ENCODE measurements at places on chromosomes 13 and 19.

DNA sequence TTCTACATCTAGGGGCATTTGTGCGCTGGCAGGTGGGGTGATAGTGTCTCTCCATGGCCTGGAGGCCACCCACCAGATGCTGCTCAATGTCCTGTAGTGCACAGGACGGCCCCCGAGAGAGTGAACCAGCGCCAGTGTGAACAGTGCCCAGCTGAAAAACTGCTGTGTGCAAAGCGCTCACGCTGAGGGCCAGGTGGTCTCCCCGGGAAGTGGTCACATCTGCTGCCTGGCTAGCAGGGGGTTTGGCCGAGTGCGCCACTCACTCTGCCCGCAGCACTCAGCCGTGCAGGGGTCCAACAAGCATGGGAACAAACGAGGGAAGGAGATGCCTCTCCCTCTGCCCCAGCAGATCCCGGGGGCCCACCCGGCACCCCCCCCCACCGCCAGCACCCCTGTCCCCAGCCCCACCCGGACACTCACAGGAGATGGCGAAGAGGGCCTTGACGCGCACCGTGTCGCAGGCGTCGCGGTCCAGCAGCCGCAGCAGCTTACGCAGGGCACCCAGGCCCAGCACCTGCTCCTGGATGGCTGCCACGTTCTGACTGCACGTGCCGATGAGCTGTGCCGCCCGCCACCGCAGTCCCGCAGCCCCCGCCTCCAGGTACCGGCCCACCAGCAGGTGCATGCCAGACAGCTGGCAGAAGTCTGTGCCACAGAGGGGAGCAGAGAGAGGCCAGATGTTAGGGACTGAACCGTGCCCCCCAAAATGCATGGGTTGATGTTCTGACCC, 5.8 kb downstream of the HSPBP1 start:
- H3K4me1 ChIP-seq, result peaks cover 8% of the 10 kb centered on the region
- DNase-seq, result no peak
- H3K27me3 ChIP-seq, result no peaks in the 10 kb centered on the region
- H3K4me3 ChIP-seq, result no peak overlapping the region

GRCh38 chr19:50460161-50460765, 16.0 kb upstream of the EMC10 start:
- no peak overlapping the region for H3K27ac ChIP-seq
- peaks cover 36% of the 10 kb centered on the region for H3K4me1 ChIP-seq
- H3K27me3 ChIP-seq, result peaks cover 7% of the 10 kb centered on the region

GRCh38 chr13:59409634-59410200, 754.0 kb downstream of the DIAPH3 start:
- H3K27ac ChIP-seq, result no peak overlapping the region
- no peak overlapping the region for H3K4me3 ChIP-seq
- H3K36me3 ChIP-seq, result no peaks in the 10 kb centered on the region
- H3K4me1 ChIP-seq, result no peaks in the 10 kb centered on the region
- no peak for DNase-seq

DNA sequence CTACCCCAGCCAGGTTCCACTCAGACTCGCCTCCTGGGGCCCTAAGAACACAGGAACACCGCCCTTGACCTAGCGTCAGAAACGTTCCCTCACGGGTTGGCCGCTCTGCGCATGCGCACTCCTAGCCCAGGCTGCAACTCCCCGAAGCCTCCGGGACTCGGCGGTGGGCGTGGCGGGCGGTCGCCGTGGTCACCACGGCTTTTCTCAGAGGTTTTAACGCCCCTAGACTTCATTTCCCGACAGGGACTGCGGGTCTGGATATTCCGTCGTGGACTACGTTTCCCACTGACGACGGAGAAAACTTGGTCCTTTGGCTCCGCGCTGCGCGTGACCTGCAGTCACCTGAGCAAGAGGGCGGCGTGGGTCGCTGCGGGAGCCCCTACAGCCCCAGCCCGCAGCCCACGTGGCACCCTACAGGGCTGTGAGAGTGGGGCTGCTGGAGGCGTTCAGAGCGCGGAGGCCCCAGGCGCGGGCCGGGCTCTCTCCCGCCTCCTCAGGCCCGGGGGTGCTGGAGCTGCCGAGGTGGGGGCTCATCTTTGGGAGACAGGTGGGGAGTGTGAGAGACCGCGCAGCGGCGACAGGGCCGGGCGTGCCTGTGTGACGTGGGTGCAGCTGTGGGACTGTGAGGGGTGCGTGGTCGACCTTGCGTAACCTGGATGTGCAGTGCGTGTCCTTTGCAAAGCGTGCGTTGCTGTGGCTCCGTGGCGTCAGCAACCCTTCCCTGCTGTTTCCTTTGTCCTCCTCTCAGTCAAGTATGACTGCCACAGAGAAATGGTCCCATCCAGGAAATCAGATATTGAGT, 38.0 kb upstream of the ZNF573 start:
- no peaks in the 10 kb centered on the region for H3K4me1 ChIP-seq
- no peak overlapping the region for H3K27ac ChIP-seq
- DNase-seq, result no peak
- H3K36me3 ChIP-seq, result no peaks in the 10 kb centered on the region
- no peak overlapping the region for H3K4me3 ChIP-seq

DNA sequence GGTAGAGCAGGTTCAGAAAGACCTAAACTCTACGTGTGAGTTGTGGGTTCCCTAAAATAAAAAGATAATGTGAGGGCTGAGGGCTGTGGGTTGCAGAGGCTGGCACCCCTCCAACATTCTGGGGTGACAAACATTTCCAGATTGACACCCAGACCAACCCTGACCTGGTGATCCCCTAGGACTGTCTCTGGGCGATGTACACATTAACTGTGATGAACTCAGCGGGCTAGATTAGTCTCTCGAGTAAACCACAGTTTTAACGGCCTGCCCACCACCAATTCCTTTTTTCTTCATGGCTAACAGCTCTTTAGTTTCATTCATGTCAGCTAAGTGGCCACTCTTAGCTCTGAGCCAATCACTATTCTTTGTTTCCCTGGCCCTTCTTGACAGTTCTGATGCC, 24.8 kb downstream of the SIAH3 start:
- H3K27ac ChIP-seq, result no peak overlapping the region
- H3K4me1 ChIP-seq, result no peaks in the 10 kb centered on the region
- DNase-seq, result no peak
- no peaks in the 10 kb centered on the region for H3K36me3 ChIP-seq
- H3K27me3 ChIP-seq, result no peaks in the 10 kb centered on the region

DNA sequence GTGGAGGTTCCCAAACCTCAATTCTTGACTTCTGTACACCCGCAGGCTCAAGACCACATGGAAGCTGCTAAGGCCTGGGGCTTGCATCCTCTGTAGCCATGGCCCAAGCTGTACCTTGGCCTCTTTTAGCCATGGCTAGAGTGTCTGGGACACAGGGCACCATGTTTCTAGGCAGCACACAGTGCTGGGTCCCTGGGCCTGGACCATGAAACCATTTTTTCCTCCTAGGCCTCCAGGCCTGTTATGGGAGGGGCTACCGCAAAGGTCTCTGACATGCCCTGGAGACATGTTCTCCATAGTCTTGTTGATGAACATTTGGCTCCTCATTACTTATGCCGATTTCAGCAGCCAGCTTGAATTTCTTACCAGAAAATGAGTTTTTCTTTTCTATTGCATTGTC, 701.4 kb downstream of the FGF9 start:
- DNase-seq, result no peak
- H3K27me3 ChIP-seq, result no peaks in the 10 kb centered on the region
- H3K4me3 ChIP-seq, result no peak overlapping the region
- H3K4me1 ChIP-seq, result no peaks in the 10 kb centered on the region

DNA sequence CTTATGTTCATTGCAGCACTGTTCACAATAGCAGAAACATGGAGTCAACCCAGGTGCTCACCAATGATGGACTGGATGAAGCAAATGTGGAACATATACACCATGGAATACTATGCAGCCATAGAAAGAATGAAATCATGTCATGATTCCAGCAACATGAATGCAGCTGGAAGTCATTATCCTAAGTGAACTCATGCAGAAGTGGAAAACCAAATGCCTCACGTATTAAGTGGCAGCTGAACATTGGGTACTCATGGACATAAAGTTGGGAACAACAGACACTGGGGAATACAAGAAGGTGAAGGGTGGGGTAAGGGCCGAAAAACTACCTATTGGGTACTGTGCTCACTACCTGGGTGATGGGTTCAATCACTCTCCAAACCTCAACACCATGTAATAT, 915.9 kb downstream of the UQCRFS1 start:
- H3K36me3 ChIP-seq, result no peaks in the 10 kb centered on the region
- no peaks in the 10 kb centered on the region for H3K27me3 ChIP-seq
- no peak for DNase-seq
- H3K27ac ChIP-seq, result no peak overlapping the region
- no peak overlapping the region for H3K4me3 ChIP-seq

DNA sequence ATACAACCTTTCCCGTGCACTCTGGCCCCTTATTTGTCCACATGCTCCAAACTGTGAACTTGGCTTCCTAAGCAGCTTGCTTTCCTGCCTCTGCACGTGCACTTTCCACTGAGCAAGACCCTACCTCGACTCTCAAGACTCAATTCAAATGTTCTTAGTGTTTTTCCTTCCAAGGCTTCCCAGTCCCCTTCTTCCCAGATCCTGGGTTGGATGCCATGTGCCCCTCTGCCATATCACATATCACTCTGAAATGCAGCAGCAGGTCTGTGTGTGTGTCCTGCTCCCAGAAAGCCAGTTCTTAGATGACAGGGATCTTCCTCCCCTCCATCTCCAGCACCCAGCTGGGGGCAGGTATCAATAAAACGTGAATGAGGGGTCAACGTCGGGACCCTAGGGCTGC, 3.0 kb downstream of the ZNF557 start:
- no peak overlapping the region for H3K4me3 ChIP-seq
- H3K27ac ChIP-seq, result no peak overlapping the region
- no peaks in the 10 kb centered on the region for H3K27me3 ChIP-seq

DNA sequence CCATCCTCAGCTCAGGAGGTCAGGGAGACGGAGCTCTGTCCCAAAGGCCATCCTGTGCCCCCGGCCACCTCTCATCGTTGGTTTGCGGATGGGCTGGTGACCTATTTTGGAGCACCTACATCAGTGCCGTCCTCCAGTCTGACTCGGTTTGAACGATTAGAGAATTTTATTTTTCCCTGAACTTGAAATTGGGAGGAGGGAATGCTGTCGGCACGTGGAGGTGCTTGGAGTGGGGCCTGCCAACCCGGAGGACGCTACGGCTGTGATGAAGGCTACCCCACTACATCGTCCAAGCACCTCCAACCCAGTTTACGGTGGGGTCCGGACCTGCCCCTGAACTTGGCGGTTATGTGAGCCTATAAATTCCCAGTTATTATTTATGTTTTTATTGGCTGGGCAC, 3.0 kb upstream of the ZNF554 start:
- H3K27me3 ChIP-seq, result no peaks in the 10 kb centered on the region
- H3K36me3 ChIP-seq, result 0 out of 3 replicates have a peak, but pooled peaks cover 13% of the 10 kb centered on the region
- DNase-seq, result no peak
- H3K27ac ChIP-seq, result no peak overlapping the region
- no peak overlapping the region for H3K4me3 ChIP-seq

DNA sequence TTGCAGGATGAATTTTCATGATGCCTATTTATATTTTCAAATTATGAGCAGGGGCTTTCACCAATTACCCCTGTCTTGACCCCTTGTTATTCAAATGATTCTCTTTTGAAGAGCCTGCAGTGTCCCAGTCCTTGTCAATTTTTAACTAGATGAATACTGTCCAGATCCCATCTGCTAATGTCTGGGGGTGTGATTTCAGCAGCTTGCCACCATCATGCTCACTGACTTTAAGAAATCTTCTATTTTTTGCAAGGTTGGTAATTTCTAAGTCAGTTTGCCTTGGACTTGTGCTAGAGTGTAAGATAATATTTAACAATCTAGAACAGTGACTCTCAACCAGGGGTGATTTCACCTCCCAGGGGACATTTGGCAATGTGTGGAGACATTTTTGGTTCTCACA, 106.0 kb downstream of the CACNA1A start:
- H3K4me3 ChIP-seq, result no peak overlapping the region
- no peaks in the 10 kb centered on the region for H3K36me3 ChIP-seq
- no peaks in the 10 kb centered on the region for H3K4me1 ChIP-seq
- no peaks in the 10 kb centered on the region for H3K27me3 ChIP-seq
- H3K27ac ChIP-seq, result no peak overlapping the region
